WTC11 (cell line): ENCODE measurements at places on chromosomes 3 and 15. TPM values are rescaled to one million over a fixed set of nuclear protein-coding genes. Genes with fewer than 3 reads are reported as not detected.

- no peak overlapping the region for H3K27ac ChIP-seq
- H3K36me3 ChIP-seq = no peaks in the 10 kb centered on the region
- no peak overlapping the region for H3K4me3 ChIP-seq
Observed at GRCh38 chr15:31437686-31438085, 111.1 kb downstream of the KLF13 start.

GRCh38 chr15:44716983-44717602 is 5.8 kb downstream of the B2M start:
- H3K4me1 ChIP-seq = peaks cover 19% of the 10 kb centered on the region
- no peak for DNase-seq
- peaks cover 12% of the 10 kb centered on the region for H3K27me3 ChIP-seq
- H3K4me3 ChIP-seq = no peak overlapping the region

- H3K4me3 ChIP-seq = no peak overlapping the region
- no peak for DNase-seq
- H3K4me1 ChIP-seq = no peaks in the 10 kb centered on the region
- H3K27ac ChIP-seq = no peak overlapping the region
- no peaks in the 10 kb centered on the region for H3K27me3 ChIP-seq
Observed at GRCh38 chr3:51275111-51275805, 109.8 kb upstream of the MANF start.

GRCh38 chr3:142021127-142021526 is 128.2 kb downstream of the TFDP2 start:
- H3K27me3 ChIP-seq = no peaks in the 10 kb centered on the region
- no peak for DNase-seq
- peaks cover 10% of the 10 kb centered on the region for H3K4me1 ChIP-seq
- H3K27ac ChIP-seq = peak overlapping the region; percentile 10; the same call in 1 of the 2 replicates

- no peaks in the 10 kb centered on the region for H3K36me3 ChIP-seq
- no peak overlapping the region for H3K4me3 ChIP-seq
- no peak overlapping the region for H3K27ac ChIP-seq
- no peaks in the 10 kb centered on the region for H3K4me1 ChIP-seq
- no peaks in the 10 kb centered on the region; the same call in 1 of the 2 replicates for H3K27me3 ChIP-seq
Observed at GRCh38 chr3:61483997-61484396, 77.4 kb upstream of the PTPRG start.

DNA sequence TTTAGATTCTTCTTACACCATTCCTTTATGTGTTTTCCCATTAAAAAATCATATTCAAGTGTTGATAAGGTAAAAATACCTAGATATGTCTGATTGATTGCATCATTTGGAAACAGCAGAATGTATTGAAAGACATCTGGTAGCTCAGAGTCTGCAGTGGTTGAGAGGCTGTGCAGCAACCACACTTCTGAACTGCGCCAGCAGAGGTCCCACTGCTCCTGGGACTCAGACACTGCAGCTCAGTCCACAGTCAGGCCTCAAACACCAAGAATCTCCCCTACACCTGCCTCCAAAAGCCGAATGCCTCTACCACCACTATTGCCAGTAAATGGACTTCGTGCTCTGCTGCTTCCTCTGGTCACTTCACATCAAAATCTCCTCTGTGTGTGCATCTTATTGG is 176.9 kb upstream of the LMCD1 start:
- DNase-seq = peak; percentile 64
- H3K36me3 ChIP-seq = peaks cover 7% of the 10 kb centered on the region
- no peaks in the 10 kb centered on the region for H3K27me3 ChIP-seq
- H3K27ac ChIP-seq = no peak overlapping the region
- no peak overlapping the region for H3K4me3 ChIP-seq

DNA sequence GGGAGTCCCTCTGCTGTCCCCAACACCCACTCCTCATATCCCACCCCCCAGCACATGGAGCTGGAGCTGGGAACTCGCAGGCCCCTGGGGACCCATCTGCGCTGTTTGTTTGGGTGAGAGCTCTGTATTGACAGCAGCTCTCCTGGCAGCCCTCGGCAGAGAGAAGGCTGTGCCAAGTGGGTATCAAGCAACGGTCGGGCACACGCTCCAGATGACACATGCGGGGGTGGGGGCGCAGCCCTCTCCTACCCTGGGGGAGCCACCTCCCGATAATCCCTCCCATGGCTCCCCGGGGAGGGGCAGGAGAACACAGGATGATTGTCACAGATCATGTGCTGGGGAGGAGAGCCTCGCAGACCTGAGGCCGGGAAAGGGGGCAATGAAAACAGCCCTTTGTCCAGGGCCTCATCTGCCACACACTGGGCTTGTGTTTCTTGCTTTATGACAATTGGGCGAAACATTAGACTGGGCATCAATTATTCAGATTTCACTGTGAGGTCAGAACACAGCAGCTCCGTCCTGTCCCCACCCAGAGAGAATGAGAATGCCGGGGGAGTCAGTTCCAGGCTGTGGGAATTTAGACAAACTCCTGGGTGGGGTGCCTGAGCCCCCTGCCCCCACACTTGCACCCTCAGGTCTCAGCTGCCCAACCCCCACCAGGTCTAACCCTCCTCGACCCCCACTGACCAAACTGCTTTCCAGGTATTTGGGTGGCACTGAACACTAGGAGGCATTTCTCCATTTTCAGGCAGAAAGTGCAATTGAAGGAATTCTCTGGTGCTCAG is 46.4 kb upstream of the KLF13 start:
- H3K27ac ChIP-seq = no peak overlapping the region
- DNase-seq = peak; percentile 6
- no peak overlapping the region for H3K4me3 ChIP-seq
- H3K36me3 ChIP-seq = no peaks in the 10 kb centered on the region
- no peaks in the 10 kb centered on the region; the same call in 1 of the 2 replicates for H3K27me3 ChIP-seq
- peaks cover 4% of the 10 kb centered on the region; the same call in 1 of the 2 replicates for H3K4me1 ChIP-seq

- no peak for DNase-seq
- H3K4me1 ChIP-seq = no peaks in the 10 kb centered on the region
- H3K27ac ChIP-seq = no peak overlapping the region
- no peaks in the 10 kb centered on the region for H3K27me3 ChIP-seq
- H3K36me3 ChIP-seq = peaks cover 38% of the 10 kb centered on the region
Observed at GRCh38 chr3:136495213-136495612, 245.1 kb downstream of the PCCB start.

GRCh38 chr3:78096488-78097255 is 1056.8 kb downstream of the ROBO2 start:
- no peak overlapping the region for H3K27ac ChIP-seq
- H3K36me3 ChIP-seq = peaks cover 12% of the 10 kb centered on the region; the same call in 1 of the 2 replicates
- DNase-seq = no peak
- no peaks in the 10 kb centered on the region for H3K4me1 ChIP-seq

- H3K27me3 ChIP-seq = peaks cover 3% of the 10 kb centered on the region; the same call in 1 of the 2 replicates
- H3K4me3 ChIP-seq = no peak overlapping the region
- peaks cover 19% of the 10 kb centered on the region for H3K4me1 ChIP-seq
- H3K27ac ChIP-seq = no peak overlapping the region
- DNase-seq = no peak
Observed at GRCh38 chr3:73633916-73634344, 9.2 kb upstream of the PDZRN3 start.

DNA sequence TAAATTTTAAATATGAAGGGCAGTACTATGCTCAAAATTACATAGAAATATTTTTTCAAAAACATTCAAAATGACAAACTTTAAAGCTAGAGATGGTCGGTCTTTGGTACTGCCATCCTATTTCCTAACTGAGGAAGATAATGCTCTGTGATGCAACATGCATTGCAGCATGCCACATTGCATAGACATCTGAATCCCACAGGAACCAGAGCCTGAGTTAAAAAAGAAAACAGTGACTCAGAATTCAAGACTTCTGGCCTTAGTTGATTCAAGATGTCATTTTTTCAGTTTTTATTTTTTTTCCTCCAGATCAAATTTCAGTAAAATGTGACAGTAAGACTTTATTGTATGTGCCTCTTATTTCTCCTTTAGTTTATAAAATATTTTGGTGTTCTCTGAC is 33.1 kb downstream of the TP63 start:
- peaks cover 6% of the 10 kb centered on the region; the same call in 1 of the 2 replicates for H3K4me1 ChIP-seq
- no peaks in the 10 kb centered on the region for H3K36me3 ChIP-seq
- DNase-seq = no peak
- no peaks in the 10 kb centered on the region for H3K27me3 ChIP-seq

DNA sequence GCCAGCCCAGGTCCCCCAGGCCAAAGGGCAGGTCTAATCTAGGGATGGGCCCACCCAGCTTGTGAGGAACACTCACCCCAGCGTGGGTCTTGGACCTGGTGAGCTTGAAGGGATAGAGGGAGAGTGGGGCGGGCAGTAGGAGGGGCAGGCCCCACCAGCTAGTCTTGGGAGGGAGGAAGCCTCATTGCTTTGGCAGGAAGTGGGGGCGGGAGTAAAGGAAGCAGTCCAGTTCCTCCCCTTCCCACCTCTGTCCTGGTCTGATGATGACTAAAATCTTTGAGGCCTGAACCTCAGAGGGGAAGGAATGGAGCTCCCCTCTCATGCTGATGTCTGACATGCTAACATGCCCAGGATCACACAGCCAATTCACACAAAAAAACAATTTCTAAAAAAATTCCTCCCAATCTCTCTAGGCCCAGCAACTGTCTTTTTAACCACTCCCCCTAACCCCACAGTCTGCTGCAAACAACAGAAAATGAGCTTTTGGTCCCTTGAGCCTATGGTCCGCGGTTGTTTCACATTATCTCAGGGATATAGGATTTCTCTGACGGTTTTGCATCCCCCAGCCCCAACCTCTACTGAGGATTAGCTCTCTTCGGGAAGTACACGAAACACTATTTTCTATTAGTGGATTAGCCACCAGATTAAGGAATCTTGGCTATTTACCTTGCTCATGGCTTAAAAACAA is 30.7 kb upstream of the DUSP7 start:
- no peak for DNase-seq
- H3K36me3 ChIP-seq = peaks cover 4% of the 10 kb centered on the region; the same call in 1 of the 2 replicates
- H3K27ac ChIP-seq = peak overlapping the region; percentile 45; the same call in 1 of the 2 replicates
- no peaks in the 10 kb centered on the region for H3K4me1 ChIP-seq

DNA sequence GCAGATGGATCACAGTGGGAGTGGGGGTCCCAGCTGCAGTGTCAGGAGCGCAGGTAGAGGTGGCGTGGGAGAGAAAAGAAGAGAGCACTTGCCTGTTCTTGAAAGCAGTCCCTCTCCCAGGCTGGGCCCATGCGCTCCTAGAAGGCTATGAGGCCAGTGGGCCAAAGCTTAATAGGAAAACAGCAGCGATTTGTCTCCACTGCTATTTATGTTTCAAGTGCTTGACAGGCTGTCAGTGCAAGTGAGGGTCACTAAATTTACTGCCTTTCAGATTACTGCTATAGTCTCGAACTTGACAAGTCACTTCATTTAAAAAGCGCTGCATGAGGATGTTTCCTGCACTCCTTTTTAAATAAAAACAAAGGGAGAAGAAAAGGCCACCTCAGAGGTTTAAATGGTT is 239.5 kb downstream of the GAP43 start:
- no peaks in the 10 kb centered on the region for H3K36me3 ChIP-seq
- H3K4me1 ChIP-seq = peaks cover 74% of the 10 kb centered on the region
- peak; percentile 17 for DNase-seq
- no peak overlapping the region for H3K27ac ChIP-seq

- peaks cover 46% of the 10 kb centered on the region for H3K36me3 ChIP-seq
- 0 out of 2 replicates have a peak overlapping the region, but pooled peaks have one; percentile 45 for H3K27ac ChIP-seq
- peak; percentile 66 for DNase-seq
Observed at GRCh38 chr15:74901612-74902063, 5.0 kb downstream of the FAM219B start.

- H3K27ac ChIP-seq = no peak overlapping the region
- H3K36me3 ChIP-seq = no peaks in the 10 kb centered on the region
- peaks cover 22% of the 10 kb centered on the region for H3K4me1 ChIP-seq
- no peaks in the 10 kb centered on the region for H3K27me3 ChIP-seq
- peak; percentile 15 for DNase-seq
Observed at GRCh38 chr15:48861813-48862431, 16.0 kb upstream of the EID1 start.

DNA sequence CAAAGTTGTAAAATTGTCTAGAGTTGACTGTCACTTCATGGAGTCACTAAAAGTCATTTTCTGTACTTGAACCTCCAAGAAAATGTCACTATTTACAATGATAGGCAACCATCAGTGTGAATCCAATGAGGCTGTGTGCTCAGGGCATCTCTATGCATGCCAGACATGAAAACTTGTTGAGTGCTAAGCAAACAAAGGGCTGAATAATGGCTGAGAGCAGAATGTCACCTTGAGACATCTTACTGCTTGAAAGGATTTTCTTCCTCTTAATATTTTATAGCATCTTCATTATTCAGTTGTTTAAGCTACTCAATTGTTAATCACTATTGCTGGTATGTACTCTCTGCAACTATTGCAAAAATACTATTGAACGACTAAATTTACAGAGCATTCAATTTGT is 184.7 kb downstream of the PLCH1 start:
- no peak for DNase-seq
- no peaks in the 10 kb centered on the region for H3K4me1 ChIP-seq
- no peaks in the 10 kb centered on the region for H3K27me3 ChIP-seq
- no peak overlapping the region for H3K27ac ChIP-seq
- peaks cover 5% of the 10 kb centered on the region; the same call in 1 of the 2 replicates for H3K36me3 ChIP-seq

CACNA2D3 gene
- 4.0 to 5.0 TPM (median 4.9 TPM) in 3 replicates for total RNA-seq

SOX14 gene
- total RNA-seq = 0.34 to 0.78 TPM (median 0.70 TPM) in 3 replicates

ACKR4 gene
- not detected in 3 replicates for total RNA-seq

EPHA3 gene
- total RNA-seq = 0.32 to 0.74 TPM (median 0.41 TPM) in 3 replicates

PDE8A gene
- total RNA-seq = 10.2 to 13.9 TPM (median 12.7 TPM) in 3 replicates

ITIH1 gene
- total RNA-seq = 0.26 to 0.69 TPM (median 0.50 TPM) in 3 replicates

KBTBD8 gene
- 14.5 to 15.7 TPM (median 15.0 TPM) in 3 replicates for total RNA-seq
